ENCODE measurements at places on chromosomes 12 and 14.

GRCh38 chr14:79656056-79656455 lies 555.2 kb downstream of the DIO2 start:
- no peak for DNase-seq

GRCh38 chr12:48640854-48641253 lies 41.2 kb downstream of the KANSL2 start:
- DNase-seq = no peak

DNA sequence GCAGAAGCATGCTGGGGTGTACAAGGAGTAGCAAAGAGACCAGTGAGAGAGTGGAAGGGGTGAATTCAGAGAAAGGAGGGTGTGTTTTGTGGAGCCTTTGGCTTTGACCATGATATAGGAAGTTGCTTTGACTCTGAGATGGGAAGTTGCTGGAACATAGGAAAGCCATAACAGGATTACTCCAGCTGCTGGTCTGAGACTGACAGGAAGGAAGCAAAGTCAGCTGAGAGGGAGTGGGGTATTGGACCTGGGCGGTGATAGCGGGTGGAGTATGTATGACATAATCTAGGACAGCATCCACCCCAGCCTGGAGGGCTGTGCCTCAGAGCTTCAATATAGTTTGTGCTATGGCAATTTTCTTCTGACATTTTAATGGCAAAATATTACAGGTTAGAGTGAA lies 324.4 kb downstream of the PDZRN4 start:
- DNase-seq = no peak

- no peak for DNase-seq
Observed at GRCh38 chr14:95142208-95142607, 15.1 kb downstream of the DICER1 start.

DNA sequence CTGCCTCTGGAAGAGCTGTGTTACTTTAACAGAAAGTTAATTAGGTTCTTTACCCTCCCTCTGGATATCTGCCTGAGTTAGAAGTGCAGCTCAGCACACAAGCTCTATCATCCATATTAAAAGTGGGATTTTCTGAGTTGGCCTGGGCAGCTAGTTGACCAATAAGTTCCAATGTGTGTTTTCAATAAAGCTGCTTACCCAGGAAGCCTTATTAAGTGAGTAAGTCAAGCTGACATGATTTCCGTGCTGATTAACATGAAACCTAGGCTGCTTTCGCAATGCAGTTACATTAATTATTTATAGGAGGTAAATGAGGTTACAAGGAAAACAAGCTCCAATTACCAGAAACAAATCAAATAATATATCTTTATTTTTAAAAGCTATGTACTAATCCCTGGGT lies 4.8 kb downstream of the NEUROD4 start:
- DNase-seq = no peak

DNA sequence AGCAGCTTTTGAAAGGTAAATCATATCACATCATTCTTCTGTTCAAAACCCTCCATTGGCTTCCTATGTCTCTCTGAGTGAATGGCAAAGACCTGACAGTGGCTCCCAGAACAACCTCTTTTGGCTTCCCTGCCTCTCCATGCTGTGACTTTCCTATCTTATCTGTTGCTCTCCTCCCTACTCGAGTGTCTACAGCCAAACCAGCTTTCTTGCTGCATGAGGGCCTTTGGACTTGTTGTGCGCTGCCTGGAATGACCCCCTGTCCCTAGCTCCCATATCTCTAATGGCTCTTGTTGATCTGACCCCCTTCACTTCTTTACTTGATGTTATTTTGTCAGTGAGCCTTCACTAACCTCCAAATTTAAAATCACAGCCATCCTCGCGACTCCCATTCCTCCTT lies 2.5 kb downstream of the SYNE2 start:
- peak; percentile 35 for DNase-seq

- no peak for DNase-seq
Observed at GRCh38 chr12:40473962-40474361, 218.3 kb upstream of the CNTN1 start.

DNA sequence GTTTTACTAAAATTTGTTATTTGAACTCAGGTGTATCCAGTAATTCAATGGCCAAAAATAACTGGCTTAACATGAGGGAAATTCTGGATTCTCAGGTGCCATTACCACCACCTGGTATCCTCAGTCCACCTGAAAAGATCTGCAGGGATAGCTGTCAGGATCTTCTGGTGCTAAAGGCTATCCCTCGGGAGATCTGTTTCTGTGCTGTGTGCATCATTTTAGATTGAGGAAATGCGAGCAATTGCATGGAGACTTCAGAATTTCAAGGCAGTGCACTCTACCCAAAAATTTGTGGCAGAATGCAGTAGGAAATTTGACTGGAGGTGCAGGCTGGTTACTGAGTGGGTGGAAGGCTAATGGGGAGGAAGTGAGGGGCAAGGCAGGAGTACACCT lies 26.4 kb downstream of the ZCCHC8 start:
- DNase-seq = no peak

- DNase-seq = no peak
Observed at GRCh38 chr12:8687846-8688601, 9.8 kb upstream of the RIMKLB start.

Measured in Caco-2 (cell line).